ENCODE measurements at places on chromosomes 6 and 20. TPM values are rescaled to one million over a fixed set of nuclear protein-coding genes. Genes with fewer than 3 reads are reported as not detected.

The CTAGE9 gene
- not detected for total RNA-seq

The TM9SF4 gene
- 24.8 TPM for total RNA-seq

The PIM1 gene
- 21.1 TPM for total RNA-seq

The BCAS1 gene
- not detected for total RNA-seq

The EPPIN gene
- not detected for total RNA-seq

The TRIM40 gene
- not detected for total RNA-seq

The TOP1 gene
- total RNA-seq = 59.2 TPM

The RNF217 gene
- total RNA-seq = 69.5 TPM

The TFAP2A gene
- total RNA-seq = not detected

The TNFRSF6B gene
- 41.6 TPM for total RNA-seq

The RNF182 gene
- total RNA-seq = 0.38 TPM

The BCKDHB gene
- 41.3 TPM for total RNA-seq

The NHLRC1 gene
- total RNA-seq = 1.8 TPM

The SNAI1 gene
- 1.2 TPM for total RNA-seq

The RNASET2 gene
- 40.4 TPM for total RNA-seq

The TAGAP gene
- 1.8 TPM for total RNA-seq

The OVOL2 gene
- not detected for total RNA-seq

The PSMB9 gene
- 35.0 TPM for total RNA-seq

The DHX35 gene
- 11.9 TPM for total RNA-seq

The PHACTR3 gene
- 0.66 TPM for total RNA-seq

The SLPI gene
- 52.3 TPM for total RNA-seq

The SLC26A8 gene
- 2.2 TPM for total RNA-seq

The BPI gene
- total RNA-seq = 0.65 TPM

The SMLR1 gene
- not detected for total RNA-seq

The GCNT2 gene
- 6.4 TPM for total RNA-seq

The GPR6 gene
- total RNA-seq = not detected

The CCN6 gene
- total RNA-seq = not detected

The CLPSL1 gene
- total RNA-seq = not detected

The C6orf163 gene
- total RNA-seq = 3.9 TPM

The SUMO4 gene
- total RNA-seq = 3.3 TPM

The FAXC gene
- total RNA-seq = not detected
